Right hindlimb (tissue), 1 donor: ENCODE measurements at places on chromosomes 3 and 15.

GRCh38 chr15:92663250-92663951, 7.8 kb upstream of the FAM174B start:
- DNase-seq: no peak

DNA sequence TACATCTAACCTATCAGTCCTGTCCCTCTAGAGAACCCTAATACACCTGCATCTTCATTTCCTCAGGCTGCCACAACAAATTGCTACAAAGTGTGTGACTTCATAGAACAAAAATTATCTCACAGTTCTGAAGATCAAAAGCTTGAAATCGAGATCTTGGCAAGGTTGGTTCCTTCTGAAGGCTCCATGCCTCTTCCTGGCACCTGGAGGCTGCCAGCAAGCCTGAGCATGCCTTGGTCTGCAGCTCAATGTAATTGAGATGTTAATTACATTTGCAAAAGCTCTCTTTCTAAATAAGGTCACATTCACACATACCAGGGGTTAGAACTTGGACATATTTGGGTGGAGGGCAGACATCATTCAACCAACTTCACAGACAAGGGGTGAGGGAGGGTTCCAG, 86.4 kb upstream of the ABHD17C start:
- no peak for DNase-seq

GRCh38 chr15:85859671-85860070, 64.9 kb upstream of the KLHL25 start:
- DNase-seq: no peak

DNA sequence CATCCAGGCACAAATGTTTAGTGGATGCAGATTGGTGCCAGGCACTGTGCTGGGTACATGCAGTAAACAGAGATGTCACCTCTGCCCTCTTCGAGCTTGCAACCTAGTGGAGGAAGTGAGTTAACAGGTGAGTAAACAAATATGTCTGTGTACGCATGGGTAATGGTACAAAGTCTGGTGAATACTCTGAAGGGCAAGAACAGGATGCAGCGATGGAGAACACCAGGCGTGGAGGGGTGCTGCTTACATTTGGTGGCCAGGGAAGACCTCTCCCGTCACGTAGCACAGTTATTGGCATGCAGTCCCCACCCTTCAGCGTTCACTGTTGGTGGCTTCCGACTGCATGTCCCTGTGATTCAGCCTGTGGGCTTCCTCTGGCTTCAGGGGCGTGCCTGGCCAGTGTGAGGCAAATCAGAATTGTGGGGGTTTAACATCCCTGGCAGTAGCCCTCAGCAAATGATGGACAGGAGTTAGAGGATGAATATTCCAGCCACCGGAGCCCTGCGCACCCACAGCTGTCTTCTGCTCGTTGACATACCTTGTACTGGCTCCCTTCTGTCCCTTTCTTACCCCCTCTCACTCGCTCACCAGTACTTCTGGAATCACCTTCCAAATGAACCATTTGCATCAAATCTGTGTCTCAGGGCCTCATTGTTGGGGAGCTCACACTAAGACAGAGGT, 9.1 kb upstream of the HDAC11 start:
- no peak for DNase-seq

DNA sequence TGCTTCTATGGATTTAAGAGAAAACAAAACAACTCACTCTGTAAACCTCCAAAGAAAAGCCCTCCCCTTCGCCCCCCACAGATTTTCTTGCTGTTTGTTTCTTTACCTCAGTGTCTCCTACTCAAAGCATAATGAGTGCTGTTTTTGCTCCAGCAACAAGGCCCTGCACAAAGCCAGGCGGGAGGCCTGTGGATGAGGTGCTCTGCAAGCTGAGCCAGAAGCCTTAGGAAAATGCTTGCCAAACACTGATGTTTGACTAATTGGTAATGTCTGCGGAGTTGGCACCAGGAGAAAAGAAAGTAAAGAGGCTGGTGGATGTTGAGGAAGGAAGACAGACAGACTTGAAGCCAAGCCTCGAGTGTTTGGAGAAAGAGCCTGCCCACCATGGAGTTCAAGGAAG, 99.7 kb downstream of the RARB start:
- DNase-seq: peak; percentile 44

- DNase-seq: no peak
Measured at GRCh38 chr3:118641608-118642007, 393.0 kb downstream of the IGSF11 start.

GRCh38 chr3:47940232-47940631, 76.0 kb downstream of the MAP4 start:
- DNase-seq: no peak

- DNase-seq: no peak
Measured at GRCh38 chr3:182508919-182509711, 284.2 kb upstream of the ATP11B start.

DNA sequence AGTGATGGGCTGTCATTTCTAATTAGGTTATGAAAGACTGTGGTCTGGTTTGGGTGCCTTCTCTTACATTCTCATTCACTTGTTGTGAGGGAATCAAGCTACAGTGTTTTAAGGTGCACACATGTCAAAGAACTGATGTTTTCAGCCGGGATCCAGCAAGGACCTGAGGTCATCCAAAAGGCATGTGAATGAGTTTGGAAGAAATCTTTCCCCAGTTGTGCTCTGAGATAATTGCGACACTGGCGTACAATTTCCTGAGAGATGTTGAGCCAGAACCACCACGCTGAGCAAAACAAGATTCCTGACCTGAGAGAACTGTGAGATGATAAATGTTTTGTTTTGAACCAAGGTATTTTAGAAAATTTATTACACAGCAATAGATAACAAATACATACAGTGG, 295.3 kb upstream of the SLITRK3 start:
- no peak for DNase-seq

GRCh38 chr3:72426618-72427397, 421.4 kb downstream of the SHQ1 start:
- DNase-seq: no peak

DNA sequence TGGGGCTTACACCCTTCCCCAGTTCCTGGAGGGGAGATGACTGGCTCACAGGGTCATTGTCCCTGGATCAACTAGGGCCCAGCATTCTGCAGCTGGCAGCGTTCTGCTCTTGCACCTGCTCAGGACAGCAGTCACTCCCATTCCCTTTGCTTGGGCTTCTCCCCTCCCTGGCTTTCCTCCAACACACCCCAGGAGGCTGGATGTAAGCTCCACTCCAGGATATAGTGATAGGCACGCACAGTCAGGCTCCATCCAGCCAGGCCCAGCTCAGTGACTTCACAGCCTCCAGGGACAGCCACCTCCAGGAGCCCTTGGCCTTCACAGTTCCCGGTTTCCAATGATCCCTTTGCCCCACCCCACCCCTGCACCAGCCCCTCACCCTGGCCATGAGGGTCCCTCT, 1.9 kb downstream of the SPTBN5 start:
- DNase-seq: no peak

DNA sequence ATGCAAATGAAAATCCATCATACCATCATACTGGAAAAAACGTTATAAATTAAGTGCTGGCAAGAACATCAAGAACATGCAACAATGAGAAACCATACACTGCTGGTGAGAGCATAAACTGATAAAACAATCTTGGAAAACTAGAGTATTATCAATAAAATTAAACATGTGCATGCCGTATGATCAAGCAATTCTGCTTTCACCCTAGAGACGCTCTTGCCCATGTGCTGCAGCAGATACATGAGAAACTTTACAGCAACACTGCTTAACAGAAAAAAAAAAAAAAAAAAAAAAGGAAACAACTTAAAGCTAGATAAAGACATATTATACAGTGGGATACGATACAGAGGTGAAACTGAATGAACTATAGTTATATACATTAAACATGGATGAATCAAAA, 21.8 kb downstream of the SPG11 start:
- DNase-seq: no peak

DNA sequence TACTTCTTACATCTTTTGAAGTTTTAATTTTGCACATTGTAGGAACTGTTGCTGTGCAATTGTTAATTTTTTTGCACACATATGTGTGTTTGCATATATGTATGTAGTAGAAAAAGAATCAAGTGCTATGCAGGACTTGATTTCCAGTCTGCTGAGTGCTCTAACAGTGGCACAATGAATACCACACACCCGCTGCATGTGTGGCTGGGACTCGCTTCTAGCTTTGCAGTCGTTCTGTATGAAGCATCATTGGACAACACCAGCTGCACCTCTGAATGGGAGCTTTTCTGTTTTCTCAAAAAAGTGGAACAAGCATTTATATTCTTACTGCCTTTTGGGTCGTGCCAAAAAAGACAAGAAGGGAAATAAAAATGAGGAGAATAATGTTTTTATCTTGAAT, 564.7 kb downstream of the FOXP1 start:
- DNase-seq: no peak

- no peak for DNase-seq
Measured at GRCh38 chr15:64810497-64811326, 14.7 kb downstream of the PIF1 start.

GRCh38 chr3:183774631-183775030, 50.7 kb downstream of the MAP6D1 start:
- DNase-seq: no peak

- DNase-seq: no peak
Measured at GRCh38 chr15:28931828-28932227, 46.1 kb downstream of the APBA2 start.

GRCh38 chr15:101526890-101527289, 37.4 kb upstream of the PCSK6 start:
- no peak for DNase-seq

- DNase-seq: peak; percentile 27
Measured at GRCh38 chr15:97759363-97759762, 201.1 kb upstream of the ARRDC4 start.

GRCh38 chr3:131151-131888, 65.2 kb upstream of the CHL1 start:
- no peak for DNase-seq

- peak; percentile 53 for DNase-seq
Measured at GRCh38 chr15:67175643-67176071, 78.8 kb downstream of the AAGAB start.
